Activated CD4-positive, CD25-positive, alpha-beta regulatory T cell treated with anti-CD3 and anti-CD28 coated beads, Interleukin-2, amount 50 U/mL, for 16 hours (primary cell): ENCODE measurements at places on chromosomes 13 and 19.
A peak's percentile ranks its signal among the peaks of the same experiment; 100 is the strongest.

DNA sequence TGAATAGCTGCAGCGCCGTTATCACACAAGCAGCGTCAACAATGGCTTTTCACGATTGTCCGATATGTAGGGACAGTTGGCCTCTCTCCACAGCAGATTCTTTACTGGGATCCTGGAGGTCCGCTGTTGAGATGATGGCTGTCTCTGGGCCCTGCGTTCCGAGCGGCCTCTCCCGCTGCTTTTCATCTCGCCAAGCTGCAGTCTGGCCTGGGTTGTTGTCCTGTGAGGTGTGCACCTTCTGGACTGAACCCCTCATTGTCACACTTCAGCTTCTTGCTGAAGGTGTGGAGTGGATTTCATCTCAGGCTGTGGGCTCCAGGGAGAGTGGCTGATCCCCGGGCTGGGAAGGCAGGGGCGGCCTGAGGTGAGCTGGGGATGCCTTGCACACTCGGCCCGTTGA is 9.6 kb downstream of the UPF1 start:
- DNase-seq, result no peak

DNA sequence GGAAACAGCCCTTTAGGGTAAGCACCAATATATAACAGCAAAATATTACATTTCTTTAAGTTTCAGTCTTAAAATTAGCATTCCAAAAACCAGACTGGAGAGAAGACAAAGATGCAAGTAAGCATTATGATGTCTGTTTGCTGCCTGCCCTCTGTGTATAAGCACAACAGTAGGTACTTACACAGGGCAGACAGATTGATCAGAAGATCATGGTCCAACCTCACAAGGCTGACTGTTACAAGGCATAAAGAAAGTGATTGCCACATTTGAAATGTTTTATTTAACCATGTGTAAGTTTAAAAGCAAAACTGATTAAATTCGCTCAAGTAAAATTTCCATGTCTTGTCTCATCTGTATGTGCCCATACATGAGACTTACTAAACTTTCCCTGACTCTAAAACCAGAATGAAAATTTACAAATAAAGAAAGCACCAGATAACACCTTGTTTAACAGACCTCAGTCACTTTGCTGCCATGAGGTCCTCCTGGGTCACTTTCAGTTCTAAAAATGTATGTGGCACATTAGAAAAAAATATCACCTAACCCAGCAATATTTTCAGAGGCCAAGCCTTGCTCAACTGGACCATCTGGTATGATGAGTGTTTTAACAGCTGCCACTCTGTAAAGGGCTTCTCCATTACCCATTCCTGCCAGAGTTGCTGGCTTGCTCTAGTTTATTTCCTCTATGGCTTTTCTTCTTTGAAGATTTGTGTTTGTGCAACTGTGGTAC is 297.0 kb downstream of the RBM26 start:
- DNase-seq, result no peak

DNA sequence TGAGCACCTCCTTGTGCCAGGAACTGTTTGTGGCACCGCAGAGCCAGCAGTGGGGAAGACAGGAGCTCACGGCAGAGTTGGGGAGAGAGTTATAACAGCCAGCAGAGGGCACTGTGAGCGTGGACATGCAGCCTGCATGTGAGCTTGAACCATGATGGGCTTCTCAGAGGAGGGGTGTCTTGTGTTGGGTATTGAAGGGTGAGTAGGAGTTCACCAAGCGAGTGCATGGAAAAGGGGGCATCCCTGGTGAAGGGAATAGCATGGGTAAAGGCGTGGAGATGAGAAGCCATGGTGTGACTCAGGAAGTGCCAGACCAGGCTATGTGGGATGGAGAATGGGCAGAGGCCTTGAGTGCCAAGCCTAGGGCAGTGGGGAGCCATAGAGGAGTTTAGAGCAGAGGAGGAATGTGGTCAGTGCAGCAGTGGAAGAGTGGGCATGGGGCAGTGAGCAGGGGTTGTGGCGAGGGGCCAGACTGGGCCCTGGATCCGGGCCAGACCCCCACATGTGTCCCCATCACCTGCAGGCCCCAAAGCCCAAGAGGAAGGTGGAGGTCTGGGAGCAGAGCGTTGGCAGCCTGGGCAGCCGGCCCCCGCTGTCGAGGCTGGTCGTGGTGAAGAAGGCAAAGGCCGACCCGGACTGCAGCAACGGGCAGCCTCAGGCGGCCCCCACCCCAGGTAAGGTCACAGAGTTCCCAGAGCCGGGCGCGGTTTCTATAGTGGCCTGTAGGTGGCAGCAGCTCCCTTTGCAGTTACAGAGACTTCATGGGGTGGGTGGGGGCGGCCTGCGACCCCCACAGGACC is 11.8 kb upstream of the SHD start:
- DNase-seq, result peak; percentile 37

DNA sequence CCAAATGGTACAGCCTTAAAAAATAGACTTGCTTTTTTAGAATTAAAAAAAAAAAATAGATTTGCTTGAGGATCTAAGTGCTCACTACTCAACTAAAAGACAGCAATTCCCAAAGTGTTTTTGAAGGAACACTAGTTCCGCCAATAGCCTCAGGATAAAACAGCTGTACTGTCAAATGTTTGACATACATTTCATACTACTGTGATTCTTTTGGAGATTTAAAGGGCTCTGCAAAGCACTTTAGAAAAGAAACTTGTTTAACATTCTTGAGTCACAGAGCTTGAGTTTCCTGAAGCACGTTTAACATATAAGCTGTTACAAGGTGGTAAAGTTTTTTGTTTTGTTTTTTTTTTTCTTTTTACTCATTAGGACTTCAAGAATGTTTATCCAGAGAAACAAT is 23.1 kb upstream of the KLF5 start:
- DNase-seq, result no peak

GRCh38 chr13:33052506-33053280 is 36.5 kb downstream of the KL start:
- no peak for DNase-seq

DNA sequence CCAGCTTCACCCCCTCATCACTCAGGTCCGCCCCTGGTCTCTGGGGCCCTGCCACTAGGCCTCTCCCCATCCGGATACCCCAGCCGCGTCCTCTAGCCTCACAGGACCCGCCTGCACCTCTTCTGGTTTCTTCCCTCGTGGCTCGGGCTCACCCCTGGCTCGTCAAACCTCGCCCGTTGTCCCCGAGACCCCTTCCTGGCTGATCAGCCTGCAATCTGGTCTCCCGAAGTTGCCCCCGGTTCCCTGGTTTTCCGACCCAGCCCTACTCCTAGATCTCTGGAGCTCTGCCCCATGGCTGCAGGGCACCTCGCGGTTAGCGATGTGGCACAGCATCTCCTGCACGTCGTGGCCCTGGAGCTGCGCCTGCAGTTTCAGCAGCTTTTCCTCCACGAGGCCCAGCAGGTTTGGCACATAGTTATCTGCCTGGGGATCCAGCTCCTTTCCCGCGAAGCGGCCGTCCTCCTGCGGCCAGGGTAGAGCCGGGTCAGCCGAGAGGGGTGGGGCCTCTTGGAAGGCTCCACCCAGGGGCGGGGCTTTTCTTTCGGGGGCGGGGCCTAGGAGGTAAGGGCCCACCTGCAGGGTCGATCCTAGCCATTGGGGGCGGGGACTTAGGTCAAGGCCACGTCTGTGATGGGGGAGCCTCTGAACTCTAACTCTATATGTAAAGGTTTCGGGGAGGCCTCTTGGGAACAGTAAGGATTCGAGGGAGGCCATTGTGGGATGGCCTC is 2.4 kb upstream of the RGL3 start:
- DNase-seq, result no peak

GRCh38 chr13:74046431-74046830 is 87.8 kb downstream of the KLF12 start:
- no peak for DNase-seq
